Left ventricle myocardium superior (tissue), 1 donor: ENCODE measurements at places on chromosomes 12 and 14.

DNA sequence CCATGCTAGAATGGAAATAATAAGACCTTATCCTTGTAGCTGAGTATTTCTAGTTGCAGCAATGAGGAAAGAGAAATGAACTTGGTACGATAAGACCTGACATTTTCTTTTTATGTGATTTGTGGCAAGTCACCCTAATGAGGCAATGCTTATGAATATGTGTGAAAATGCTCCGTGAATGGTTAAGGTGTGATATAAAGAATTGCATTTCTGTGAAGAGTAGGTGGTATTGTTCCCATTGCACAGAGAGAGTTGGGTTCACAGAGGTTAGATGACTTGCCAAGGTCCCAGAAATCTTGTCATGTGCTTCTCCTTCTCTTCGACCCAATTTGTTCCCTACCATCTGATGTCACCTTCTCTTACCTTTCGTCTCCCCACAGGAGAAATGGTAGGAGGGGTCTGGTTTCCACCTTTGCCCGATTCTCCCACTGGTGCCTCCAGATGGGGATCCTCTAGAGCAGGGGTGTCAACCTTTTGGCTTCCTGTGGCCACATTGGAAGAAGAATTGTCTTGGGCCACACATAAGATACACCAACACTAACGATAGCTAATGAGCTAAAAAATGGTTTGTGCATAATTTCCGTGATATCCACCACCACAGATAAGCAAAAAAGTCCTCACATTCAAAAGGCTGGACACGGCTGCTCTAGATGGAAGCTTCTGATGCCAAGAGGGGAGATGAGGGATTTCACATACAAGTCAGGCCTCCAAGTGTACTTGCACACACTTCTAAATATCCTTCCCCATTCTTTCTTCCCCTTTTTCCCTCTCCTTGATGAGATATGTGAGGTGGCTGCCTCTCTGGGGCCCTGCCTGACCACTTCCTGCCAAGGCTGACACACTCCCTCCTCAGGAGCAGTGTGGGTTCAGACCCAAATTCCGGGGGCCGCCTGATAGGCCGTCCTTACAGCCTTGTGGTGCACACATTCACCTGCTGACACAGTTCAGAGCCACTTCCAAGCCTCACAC lies 96.1 kb downstream of the PLXNC1 start:
- DNase-seq = no peak

- no peak for DNase-seq
Observed at GRCh38 chr14:42111355-42111754, 504.7 kb downstream of the LRFN5 start.

GRCh38 chr12:79451978-79452377 lies 238.8 kb downstream of the PAWR start:
- DNase-seq = peak; percentile 50

- no peak for DNase-seq
Observed at GRCh38 chr12:12901158-12901791, 9.9 kb downstream of the GPRC5A start.

GRCh38 chr12:120944645-120945217 lies 33.6 kb upstream of the HNF1A start:
- peak; percentile 61 for DNase-seq

DNA sequence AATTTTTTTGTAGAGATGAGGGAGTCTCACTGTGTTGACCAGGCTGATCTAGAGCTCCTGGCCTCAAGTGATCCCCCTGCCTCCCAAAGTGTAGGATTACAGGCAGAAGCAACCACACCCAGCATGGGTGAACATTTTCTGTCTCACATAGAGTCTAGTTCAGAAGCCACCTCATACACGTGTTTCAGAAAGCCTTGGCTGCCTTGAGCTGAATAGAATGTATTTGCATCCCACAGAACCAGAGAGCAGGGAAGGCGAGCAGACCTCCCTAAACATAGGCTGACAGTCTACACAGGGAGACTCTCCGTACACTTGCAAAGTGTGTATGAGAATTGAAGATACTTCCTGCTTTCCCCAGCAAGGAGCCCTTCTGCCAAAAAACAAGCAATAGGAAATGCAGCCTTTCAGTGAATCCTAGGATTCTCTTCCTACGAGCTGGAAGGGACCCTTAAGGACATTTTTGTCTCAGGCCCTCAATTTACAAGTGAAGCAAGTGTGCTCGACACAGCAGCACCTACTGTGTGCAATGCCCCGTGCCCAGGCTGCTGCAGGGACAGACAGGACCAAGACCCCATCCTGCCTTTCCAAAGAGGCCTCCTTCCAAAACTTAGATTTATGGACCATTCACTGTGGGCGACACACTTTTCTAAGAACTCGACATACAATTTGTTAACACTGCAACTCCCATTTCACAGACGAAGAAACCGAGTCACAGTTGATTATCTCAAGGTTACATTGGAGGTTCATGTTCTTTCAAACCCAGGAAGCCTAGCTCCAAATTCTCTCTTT lies 11.2 kb downstream of the NUAK1 start:
- no peak for DNase-seq

DNA sequence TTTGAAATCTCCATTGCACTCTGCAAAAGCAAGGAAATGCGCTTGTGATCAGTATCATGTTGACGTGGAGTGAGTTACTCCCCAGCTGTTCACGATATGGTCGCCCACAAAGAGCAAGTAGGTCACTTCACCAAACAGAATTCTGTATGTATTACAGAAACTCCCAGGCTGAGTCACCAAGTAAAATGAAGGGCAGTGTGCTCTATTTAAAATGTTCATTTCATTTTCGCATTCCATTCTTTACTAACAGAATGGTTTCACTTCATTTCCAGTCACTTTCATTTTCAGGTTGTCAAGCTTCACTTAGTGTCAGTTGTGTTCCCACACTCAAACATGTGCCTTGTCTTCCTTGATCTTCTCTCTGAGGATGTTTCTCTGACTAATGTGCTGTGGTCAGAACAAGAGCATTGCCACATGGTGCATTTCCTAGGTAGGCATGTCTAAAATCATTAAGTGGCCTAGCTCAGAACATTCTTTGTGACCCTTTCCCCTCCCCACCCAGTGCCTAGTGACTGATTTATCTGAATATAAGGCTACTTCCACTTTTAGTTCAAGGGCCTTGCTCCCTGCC lies 391.2 kb downstream of the RAD51B start:
- DNase-seq = no peak

DNA sequence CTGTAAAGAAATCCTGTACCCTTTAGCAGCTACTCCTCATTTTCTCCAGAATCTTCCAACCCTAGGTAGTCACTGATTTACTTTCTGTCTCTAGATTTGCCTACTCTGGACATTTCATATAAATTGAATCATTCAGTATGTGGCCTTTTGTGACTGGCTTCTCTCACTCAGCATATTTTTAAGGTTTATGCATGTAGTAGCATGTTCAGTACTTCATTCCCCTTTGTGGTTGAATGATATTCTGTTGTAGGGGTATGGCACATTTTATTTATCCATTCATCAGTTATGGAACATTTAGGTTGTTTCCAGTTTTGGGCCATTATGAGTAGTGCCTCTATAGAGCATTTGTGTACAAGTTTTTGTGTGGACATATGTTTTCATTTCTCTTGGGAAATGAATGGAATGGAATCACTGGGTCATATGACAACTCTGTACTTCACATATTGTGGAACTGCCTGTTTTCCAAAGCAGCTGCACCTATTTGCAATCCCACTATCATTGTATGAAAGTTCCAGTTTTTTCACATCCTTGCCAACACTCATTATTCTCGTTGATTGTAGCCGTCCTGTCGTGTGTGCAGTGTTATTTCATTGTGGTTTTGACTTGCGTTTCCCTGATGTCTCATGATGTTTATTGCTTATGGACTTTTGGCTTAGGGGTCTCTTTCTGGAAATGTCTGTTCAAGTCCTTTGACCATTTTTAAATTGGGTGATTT lies 57.2 kb downstream of the ATF7IP start:
- DNase-seq = no peak

- DNase-seq = no peak
Observed at GRCh38 chr14:38512236-38512635, 256.3 kb upstream of the CLEC14A start.

DNA sequence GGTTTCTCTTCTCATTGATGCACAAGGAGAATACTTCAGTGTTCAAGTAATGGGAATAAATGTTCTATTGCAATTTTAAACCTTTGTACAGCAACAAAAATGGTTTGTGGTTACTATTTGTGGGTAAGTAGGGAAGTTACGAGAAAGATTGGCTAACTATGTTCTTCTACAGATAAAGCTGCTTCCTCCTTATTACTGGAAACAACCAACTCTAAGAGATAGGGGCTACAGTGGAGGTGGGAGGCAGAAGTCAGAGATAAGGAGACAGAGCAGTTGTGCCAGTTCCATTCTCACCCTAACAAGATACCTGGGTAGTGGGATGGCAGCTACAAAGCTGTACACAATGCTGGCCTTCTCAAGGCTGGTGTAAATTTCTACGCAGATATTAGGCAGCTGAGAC lies 16.2 kb downstream of the NOXRED1 start:
- no peak for DNase-seq

- no peak for DNase-seq
Observed at GRCh38 chr12:3614806-3615466, 123.9 kb downstream of the PRMT8 start.

- DNase-seq = no peak
Observed at GRCh38 chr12:82880442-82880901, 193.8 kb downstream of the TMTC2 start.

- DNase-seq = no peak
Observed at GRCh38 chr12:130240831-130241590, 78.7 kb downstream of the FZD10 start.

GRCh38 chr14:20436363-20436755 lies 393 bp upstream of the KLHL33 start:
- DNase-seq = no peak

GRCh38 chr12:2301531-2302461 lies 249.0 kb downstream of the CACNA1C start:
- DNase-seq = peak; percentile 77

DNA sequence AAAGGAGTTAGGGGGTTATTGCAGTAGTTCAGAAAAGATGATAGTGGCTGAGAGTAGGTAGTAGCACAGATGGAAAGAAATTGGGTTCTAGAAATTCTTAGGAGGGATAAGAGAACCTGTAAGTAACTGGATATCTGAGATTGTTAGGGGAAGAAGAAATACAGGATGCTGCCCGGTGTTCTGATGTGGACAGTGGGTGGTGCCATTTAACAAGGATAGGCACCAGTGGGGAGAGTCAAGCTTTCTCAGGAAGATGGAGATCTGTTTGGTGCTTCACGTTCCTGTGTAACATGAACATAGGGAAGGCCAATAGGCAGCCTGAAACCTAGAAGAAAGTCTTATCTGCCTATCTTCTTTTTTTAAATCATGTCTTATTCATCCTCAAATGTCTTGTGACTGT lies 245.9 kb downstream of the NPAS3 start:
- no peak for DNase-seq

DNA sequence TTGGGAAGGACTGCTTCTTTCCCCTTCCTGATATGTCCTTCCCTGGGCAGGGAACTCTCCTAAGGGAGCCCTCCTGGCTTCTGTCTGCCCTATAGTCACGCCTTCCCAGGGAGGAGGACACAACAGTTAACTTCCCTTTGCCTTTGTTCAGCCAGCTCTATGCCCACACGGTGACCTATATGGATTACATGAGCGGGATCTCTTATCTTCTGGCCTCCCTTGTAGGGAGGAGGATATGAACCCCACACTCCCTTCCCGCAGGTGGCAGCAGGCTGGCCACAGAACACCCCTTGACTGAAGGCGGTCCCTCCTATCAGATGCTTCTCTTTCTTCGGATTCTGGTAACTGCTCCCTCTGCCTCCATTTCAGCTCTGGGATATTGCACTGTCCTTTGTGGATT lies 135.6 kb upstream of the MAX start:
- DNase-seq = no peak

- DNase-seq = no peak
Observed at GRCh38 chr12:64103825-64104740, 118.0 kb downstream of the KICS2 start.

DNA sequence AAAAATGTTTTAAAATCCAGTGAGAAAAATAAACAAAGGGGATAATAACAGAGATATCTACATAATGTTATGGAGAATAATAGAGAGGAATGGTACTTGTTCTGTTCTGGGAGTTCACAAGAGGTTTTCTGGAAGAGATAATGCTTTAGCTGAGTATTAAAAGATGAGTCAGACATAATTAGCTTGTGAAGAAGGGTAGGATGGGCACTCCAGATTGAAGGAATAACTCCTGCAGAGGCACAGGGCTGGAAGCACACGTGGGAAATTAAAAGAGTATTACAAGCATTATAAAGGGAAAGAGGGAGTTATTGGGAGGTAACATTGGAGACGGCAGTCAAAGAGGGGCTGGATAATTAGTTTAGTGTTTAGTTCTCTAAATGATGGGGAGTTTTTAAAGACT lies 124.9 kb upstream of the BTG1 start:
- no peak for DNase-seq

DNA sequence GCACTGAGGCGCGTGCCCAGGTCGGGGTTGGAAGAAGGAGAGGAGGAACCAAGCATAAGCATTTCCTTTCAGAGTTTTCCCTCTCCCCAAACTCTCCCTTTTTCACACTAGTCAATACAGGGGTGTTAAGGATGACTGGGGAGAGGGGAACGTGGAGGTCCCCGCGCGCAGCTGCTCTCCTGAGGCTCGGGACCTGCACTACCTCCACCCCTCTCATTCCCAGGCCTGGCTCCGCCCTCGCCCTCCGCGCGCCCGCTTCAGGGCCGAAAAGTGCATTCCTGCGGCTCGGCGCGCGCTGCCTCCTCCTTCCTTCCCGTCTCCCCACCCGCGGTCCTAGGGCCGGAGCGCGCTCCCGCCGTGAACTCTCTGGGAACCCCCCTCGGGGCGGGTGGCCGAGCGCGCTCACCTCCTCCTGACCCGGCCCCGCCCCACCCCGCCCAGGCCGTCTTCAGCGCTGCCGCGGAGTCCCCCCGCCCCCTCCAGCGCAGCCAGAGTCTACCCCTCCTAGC lies 11.3 kb downstream of the RARG start:
- peak; percentile 96 for DNase-seq

DNA sequence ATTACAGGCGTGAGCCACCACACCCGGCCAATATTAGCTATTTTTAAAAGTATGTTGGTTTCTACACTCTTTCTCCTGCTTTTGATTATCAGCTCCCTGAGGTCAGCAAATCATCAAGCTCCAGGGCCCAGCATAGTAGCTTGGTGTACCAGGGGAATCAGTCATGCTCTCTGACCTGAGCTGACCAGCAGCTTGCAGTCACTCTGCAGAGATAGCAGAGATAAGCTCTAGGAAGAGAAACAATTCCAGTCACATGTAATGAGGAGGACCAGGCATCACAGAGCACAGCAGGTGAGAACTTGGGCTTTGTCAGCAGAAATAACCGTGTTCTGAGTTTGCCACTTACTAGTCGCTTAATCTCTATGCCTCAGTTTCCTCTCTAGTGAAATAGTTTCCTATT lies 8.5 kb downstream of the PLEKHD1 start:
- DNase-seq = no peak

DNA sequence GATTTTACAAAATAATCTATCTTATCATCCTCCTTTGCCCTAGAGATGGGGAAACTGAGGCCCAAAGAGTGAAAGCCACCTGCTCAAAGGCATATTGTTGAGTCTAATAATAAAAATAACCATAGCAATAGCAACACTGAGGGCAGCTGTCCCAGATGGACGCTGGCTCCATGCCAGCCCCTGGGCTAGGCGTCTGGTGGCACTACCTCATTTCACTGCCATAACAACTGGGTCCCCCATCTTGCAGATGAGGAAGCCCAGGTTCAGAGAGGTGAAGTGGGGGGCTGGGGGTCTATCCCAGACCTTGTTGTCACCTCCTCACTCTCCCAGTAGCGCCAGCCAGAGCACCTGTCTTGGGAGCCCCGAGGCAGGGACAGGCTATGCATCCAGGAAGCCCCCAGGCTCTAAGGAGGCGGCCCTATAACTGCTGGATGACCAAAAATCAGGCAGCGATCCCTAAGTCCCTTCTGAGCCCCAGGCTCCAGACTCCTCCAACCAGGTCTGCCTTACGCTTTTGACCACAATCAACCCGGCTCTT lies 12.8 kb downstream of the BDKRB2 start:
- no peak for DNase-seq

- peak; percentile 19 for DNase-seq
Observed at GRCh38 chr12:132289356-132290202, 39.8 kb downstream of the GALNT9 start.
